ENCODE measurements at places on chromosomes 16 and 17.

GRCh38 chr17:7041607-7042500 lies 2.0 kb downstream of the SLC16A11 start:
- no peak for DNase-seq

DNA sequence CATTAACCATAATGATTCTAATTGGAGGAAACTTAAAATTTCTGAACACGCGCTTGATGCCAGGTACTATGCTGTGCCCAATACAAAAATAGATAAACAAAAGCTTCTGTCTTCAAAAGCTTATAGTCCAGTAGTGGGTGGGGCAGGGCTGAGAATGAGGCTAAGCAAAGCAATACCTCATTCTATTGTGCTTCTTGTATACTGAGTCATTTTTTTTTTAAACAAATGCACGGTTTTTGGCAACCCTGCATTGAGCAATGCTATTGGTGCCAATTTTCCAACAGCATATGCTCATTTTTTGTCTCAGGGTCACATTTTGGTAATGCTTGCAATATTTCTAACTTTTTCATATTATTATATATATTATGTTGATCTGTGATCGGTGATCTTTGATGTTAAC lies 34.7 kb upstream of the HNF1B start:
- DNase-seq, result no peak

DNA sequence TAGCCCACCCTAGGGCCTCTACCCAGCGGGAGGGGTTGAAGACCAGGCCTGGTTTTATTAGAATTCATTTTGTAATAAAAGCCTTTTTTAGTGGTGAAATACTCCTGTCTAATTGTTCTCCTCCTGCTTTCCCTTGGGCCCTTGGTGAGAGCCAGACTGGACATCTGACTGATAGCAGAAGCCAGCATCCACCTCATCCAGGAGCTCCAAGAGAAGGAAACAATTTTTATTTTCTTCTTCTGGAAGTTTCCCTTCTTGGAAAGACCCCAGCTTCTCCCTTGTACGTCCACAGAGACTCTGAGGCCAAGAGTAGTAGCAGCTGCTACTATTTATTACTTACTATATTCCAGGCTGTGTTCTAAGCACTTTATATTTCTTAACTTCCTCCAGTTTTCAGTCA lies 4.0 kb upstream of the PHKG2 start:
- no peak for DNase-seq

DNA sequence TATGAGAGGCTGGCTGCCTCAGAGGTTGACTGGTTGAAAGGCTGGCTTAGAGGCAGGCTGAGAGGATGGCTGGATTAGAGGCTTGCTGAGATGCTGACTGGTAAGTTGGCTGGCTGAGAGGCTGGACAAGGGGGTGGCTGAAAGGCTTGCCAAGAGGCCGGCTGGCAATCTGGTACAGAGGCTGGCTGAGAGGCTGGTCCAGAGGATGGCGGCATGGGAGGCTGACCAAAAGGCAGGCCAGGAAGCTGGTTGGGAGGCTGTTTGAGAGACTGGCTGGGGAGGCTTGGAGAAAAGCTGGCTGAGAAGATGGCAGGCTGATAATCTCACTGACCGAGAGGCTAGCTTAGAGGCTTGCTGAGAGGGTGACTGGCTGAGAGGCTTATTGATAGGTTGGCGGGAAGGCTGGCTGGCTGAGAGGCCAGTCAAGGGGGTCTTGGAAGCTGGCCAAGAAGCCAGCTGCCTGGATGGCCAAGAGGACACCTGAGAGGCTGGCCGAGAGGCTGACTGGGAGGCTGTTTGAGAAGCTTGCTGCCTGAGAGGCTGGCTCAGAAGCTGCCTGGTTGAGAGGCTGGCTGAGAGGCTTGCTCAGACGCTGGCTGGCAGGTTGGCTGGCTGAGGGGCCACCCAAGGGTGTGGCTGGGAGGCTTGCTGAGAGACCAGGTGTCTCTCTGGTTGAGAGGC lies 34.2 kb upstream of the ACSM2B start:
- no peak for DNase-seq

DNA sequence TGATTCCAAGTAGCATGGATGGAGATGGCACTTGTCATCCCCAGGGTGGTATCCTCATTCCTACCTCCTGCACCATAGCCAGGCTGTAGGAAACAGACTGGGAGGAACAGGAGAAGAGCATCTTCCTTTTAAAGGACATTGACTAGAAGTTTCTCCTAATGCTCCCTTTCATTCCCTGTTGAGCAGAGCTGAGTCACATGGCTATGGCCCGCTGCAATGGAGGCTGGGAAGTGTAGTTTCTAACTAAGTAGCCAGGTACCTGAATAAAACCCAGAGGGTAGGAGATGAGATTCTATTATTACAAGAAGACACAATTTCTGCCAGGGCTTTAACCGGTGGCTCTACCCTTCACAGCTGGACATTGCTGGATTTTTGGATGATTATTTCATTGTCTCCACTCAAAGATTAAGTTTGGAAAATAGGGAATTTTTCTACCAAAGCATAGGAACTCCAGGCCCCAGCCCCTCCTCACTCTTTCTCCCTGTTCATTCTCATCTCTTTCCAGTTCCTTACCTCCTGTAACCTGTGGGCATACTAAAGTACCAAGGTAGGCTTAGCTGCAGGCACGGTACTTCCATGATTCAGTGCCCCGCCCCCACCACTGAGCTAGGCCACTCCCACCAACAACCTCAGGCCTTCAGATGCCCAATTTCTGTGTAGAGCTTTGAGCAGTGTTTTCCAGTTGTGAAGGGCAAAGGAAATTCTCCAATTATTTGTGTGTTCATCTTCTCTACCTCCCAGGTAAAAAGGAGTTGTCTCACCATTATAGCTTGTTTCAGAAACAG lies 378.3 kb downstream of the CDH13 start:
- no peak for DNase-seq

GRCh38 chr16:57531635-57532265 lies 4.6 kb downstream of the CCDC102A start:
- no peak for DNase-seq

DNA sequence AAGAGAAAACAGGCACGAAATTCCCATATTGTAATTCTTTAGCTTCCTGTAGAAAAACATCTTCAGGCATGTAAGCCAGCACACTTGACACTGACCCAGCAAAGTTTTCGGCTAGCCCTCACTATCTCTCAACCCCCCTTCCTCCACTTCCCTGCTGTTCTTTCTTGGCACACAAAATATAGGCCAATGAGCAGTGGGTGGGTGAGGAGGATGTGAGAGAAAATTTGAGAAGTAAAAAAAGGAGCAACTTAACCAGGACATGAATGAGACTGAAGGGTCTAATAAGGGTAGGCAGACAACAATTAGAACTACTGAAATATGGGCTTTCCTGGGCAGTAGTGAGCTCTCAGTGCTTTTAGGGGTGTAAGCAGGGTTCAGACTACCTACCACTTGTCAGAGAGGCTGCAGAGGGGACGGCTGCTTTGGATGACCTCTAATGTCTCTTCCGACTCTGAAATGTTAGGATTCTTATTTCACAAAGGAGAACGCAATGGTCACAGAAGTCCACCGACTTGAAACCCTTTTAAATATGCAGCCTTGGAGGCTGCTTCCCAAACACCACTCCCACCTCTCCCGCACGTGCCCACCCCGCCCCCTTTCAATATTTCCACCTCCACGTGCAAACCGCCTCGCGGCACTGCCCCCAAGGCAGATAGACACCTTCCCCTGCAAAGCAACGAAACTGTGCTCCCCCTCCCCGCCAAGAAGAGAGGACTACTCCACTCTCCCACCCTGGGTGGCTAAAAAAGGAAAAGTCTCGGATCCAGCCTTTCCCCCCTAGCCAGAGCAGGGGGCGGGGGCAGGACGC lies 889 bp downstream of the MBTD1 start:
- DNase-seq, result no peak

GRCh38 chr16:57186872-57187854 lies 1.0 kb downstream of the RSPRY1 start:
- DNase-seq, result peak; percentile 50

- DNase-seq, result no peak
These were observed 2.4 kb downstream of the CD2BP2 start for GRCh38 chr16:30352488-30353401.

GRCh38 chr17:39110435-39111136 lies 40.9 kb downstream of the PLXDC1 start:
- no peak for DNase-seq

DNA sequence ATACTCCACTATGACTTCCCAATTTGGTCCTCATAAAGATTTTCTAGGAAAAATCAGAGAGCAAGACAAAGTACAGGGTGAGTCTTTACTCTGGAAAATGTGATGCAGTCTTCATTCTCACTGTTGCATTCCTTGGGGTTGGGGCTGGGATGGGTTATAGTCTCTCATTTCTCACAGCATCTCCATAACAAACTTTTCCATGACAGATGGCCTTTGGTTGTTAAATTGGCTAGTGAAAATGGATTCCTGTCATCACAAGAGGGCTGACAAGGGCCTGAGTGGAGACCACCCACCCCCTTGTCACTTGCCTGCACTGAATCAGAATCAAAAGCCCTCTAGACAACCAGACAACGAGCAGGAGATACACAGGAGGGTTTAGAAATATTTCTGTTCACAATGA lies 174.6 kb downstream of the AATF start:
- DNase-seq, result no peak

- DNase-seq, result no peak
These were observed 7.8 kb upstream of the SLC38A10 start for GRCh38 chr17:81302861-81303333.

DNA sequence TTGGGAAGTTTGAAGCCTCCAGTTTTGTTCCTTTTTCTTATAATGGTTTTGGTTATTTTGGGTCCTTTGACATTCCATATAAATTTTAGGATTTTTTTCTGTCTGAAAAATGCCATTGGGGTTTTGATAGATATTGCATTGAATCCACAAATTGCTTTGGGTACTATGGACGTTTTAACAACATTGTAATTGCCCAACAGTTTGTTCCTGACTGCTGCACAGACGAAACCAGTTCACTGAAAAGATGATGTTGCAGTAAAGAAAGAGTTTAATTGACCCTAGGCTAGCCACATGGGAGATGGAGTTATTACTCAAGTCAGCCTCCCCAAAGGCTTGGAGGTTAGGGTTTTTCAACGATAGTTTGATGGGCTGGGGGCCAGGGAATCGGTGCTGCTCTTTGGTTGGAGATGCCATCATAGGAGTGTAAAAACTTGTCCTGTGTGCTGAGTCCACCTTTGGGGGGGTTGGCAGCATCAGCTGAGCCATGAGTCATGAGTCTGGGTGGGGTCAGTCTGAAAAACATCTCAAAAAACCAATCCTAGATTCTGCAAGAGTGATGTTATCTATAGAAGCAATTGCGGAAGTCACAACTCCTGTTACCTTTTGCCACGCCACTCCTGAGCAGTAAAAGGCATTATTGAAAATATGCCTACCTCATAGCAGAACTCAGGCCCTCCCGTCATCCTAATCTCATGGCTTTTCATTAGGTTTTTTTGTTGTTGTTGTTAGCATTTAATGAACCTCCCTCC lies 2.7 kb upstream of the PRSS41 start:
- DNase-seq, result no peak

DNA sequence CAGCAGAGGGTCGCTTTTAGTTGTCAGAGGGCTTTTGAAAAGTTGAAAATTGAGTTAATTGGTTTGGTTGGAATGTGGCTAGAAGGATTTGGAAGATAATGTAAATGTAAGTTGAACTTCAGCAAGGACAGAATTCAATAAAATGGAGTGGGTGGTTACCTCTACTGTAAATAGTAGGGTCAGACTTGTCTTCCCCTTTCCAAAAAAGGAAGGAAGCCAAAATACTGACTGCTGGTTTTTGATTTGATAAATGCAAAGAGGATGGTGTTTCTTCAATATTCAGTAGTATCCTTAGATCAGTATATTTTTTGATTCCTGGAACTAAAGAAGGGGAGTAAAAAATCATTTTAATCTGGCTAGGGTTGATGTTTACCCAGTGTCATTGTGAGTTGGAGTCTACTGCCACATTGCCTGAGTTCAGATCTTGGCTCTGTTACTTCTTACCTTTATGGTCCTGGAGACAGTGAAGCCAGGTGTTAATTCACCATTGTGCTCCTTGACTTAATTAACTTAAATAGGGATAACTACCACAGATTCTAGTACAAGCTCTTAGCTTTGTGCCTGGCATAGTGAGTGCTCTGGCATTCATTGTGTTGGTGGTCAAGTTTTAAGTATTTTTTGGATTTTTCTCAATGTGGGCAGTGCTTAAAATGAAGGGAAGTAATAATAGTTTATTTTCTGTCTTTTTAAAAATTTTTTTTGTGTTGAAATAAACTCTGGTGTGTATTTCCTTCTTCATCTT lies 4.4 kb downstream of the HAPSTR1 start:
- DNase-seq, result no peak

DNA sequence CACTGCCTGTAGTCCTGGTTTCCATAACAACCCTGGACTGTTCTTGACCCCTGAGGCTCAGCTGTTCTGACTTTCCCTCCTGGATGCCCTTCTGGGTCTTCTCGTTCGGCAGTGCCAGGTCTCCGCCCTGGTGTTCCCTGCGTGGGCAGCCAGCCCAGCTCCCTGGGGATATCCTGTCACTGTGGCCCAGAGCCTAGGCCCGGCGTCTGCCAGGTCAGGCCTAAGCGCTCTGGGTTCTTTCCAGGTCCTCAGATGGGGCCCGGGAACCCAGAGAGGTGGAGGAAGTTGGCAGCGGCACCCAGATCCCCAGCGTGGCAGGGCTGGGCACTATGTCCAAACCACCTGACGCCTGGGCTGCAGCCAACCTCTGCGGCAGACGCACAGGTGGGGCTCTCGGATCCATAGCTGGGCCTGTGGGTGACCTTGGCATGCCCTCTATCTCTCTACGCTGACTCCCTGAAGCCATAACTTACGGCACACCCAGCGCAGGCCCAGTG lies 12.5 kb upstream of the ATP2A3 start:
- no peak for DNase-seq

DNA sequence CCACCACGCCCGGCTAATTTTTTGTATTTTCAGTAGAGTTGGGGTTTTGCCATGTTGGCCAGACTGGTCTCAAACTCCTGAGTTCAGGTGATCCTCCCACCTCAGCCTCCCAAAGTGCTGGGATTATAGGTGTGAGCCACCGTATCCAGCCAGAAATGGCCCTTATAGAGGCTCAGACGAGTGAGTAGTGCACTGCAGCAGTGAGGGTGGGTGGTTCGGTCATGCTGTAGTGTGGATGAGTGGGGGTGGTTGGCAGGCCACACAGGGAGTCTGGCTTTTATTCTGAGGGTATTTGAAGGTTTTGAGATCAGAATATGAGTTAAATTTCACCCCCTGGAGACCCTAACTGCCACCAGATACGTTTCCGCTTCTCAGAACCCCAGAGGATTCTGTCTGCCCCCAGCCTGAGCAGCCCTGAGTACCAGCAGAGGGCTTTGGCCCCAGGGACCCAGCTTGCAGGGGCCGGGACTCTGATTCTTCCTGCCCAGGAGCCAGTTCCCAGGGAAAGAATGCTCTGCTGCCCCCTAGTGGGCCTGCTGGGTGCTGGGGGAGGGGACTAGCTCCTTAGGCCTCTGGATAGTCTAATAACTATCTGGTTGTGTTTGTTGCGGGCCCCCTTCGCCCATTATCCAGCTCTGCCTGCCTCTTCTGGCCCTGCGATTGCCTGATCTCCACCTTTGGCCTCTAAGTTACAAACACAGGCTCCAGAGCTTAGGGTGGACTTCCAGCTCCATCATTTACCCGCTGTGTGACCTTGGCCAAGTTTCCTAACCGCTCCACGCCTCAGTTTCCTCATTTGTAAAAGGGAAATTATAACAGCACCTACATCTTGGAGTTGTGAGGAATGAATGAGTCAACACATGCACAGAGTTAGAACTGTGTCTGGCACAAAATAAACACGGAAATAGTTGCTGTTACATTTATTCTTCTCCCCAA lies 2.0 kb downstream of the ZNF771 start:
- DNase-seq, result peak; percentile 93

- no peak for DNase-seq
These were observed 115.2 kb downstream of the CLEC16A start for GRCh38 chr16:11059588-11059987.

Data from CD4-positive, alpha-beta T cell (primary cell).